ENCODE measurements at places on chromosomes 7 and 10.

DNA sequence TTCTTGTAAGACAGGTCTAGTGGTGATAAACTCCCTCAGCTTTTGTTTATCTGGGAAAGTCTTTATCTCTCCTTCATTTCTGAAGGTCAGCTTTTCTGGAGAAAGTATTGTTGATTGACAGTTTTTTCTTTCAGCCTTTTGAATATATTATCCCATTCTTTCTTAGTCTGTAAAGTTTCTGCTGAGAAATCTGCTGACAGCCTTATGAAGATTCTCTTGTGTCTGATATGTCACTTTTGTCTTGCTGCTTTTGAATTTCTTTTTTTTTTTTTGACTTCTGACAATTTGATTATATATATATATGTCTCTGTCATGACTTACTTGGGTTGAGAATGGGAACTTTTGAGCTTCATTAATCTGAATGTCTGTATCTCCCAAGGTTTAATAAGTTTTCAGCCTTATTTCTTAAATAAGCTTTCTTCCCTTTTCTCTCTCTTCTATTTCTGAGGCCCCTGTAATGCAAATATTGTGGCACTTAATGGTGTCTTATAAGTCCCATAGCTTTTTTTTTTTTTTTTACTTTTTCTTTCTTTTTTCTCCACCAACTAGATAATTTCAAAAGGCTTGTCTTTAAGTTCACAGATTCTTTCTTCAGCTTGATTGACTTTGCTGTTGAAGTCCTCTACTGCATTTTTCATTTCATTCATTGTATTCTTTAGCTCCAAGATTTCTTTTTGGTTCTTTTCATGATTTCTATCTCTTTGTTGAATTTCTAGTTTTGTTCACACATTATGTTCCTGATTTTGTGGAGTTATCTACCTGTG is 81.4 kb upstream of the IL6 start:
- no peak for DNase-seq

GRCh38 chr7:148623586-148624282 is 33.2 kb downstream of the C7orf33 start:
- DNase-seq, result peak; percentile 81

DNA sequence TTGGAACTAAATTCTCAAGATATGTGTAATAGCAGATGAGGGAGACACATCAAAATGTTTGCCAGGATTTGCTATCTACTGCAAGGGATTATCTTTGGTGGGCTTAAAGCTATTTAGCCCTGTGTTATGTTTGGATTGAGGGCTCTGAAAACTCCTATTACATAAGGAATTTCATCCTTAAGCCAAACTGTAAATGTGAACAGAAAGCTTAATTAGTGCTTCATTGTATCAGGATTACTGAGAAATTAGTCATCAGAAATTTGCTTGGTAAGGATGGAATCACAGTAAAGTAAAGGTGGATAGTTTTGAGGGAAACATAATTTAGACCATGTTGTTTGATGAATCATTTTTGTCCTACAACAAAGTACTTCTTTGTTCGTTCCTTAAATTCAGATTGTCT is 8.3 kb downstream of the ANKRD7 start:
- peak; percentile 17 for DNase-seq

GRCh38 chr10:25952857-25953256 is 18.8 kb downstream of the MYO3A start:
- no peak for DNase-seq

- DNase-seq, result no peak
Measured at GRCh38 chr10:126101736-126102135, 205.4 kb downstream of the FANK1 start.

- no peak for DNase-seq
Measured at GRCh38 chr10:47039562-47039913, 128.3 kb downstream of the PTPN20 start.

- DNase-seq, result peak; percentile 24
Measured at GRCh38 chr10:74150204-74150989, at the start of gene AP3M1. TSS of gene AP3M1 (minus strand) at chr10:74150828. CDS start at chr10:74138379, 12,449 bp downstream.

GRCh38 chr10:114367351-114368056 is 36.8 kb downstream of the AFAP1L2 start:
- DNase-seq, result peak; percentile 79

DNA sequence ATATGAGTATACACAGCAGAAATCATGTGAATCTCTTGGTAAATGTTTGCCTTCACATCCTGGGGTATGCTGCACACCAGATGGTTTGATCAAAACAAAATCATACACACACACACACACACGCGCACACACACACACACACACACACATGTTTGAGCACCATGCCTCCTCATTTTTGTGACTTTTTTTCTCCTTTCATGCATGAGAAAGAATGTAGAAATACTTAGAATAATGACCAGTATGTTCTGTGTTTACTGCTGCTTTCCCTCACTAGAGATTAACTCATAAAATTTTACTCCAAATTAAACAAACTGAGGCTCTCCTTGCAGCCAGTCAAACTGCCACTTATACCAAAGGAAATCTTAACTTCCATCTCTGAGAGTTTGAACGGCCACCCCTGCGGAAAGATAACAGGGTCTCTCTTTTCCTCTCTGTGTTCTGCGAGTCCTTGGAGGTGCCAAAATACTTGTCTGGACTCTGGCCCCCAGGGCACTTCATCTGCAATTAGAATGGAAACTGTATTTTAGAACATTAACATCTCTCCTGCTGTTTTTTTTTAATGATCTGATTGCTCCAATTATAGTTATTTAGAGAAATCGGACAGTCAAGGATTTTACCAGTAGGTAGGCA is 320.8 kb upstream of the NFE2L3 start:
- DNase-seq, result no peak

- no peak for DNase-seq
Measured at GRCh38 chr7:112162784-112163506, 43.3 kb downstream of the DOCK4 start.

DNA sequence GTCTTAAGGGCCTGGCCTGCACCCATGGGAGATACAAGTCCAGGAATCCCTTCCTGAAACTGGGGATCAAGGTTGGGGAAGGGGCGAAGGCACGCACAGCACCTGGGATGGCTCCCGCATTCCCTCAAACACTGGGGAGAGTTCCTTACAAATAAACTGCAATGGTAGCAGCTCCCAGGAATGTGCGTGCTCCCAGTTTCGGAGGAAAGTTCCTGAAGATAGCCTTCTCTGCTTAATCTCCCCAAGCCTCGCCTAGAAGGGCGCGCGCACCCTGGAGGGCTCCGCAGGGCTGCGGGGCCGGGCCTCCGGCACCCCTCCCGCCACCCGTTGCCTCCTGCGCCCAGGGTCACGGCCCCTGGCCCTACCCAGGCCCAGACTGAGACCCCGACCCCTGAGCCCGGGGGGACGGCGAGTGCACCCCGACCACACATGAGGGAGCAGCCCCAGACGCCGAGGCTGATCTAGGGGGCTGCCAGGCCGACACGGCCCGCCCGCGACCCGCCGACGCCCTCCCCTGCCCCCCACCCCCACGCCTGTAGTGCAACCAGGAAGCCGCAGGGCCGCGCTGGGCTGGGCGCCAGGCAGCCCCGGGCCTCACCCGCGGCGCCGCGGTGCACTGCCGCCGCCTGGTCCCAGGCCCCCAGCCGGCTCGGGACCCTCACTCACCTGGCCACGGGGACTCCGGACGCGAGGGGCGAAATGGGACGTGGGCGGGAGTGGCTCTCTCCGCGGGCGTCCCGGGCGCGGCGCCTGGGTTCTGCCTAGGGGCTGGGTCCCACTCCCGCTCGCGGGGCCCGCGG is 460 bp downstream of the ANXA11 start:
- no peak for DNase-seq

DNA sequence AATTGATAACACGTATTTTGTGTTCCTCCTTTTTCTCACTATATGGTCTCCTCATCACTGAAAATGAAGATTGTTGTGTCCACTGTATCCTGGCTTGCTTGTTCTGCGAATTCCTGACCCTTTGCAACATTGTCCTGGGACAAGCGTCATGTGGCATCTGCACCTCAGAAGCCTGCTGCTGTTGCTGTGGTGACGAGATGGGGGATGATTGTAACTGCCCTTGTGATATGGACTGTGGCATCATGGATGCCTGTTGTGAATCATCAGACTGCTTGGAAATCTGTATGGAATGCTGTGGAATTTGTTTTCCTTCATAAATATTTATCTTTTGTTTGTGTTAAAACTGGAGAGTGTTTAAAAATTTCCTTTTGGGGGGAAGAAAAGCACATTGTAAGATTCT is 93.7 kb downstream of the MDFIC start:
- peak; percentile 88 for DNase-seq

DNA sequence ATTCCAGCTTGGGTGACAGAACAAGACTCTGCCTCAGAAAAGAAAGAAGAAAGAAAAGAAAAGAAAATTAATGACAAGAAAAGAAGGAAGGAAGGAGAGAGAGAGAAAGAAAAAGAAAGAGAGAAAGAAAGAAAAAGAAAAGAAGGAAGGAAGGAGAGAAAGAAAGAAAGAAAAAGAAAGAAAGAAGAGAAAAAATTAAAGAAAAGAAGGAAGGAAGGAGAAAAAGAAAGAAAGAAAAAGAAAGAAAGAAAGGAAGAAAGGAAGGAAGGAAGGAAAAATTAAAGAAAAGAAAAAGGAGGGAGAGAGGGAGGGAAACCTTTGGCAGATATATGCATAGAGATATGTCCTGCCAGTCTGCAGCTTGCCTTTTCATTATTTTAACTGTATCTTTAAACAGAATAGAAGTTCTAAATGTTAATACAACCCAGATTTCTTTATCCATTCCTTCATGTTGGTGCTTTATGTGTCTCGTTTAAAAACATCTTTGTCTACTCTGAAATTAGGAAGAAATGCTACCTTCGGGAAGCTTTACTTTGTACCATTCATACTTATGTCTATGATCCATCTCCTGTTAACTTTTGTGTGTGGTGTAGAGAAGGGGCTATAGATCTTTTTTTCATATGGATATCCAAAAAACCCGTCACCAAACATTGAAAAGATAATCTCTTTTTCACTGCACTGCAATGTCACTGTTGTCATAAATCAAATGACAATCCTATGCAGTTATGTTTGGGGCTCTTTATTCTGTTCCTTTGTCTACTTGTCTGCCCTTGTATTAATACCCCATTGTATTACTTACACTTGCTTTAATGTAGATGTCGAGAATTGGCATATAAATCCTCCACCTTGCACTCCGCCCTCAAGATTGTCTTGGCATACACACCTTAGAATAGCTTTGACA is 70.8 kb downstream of the VSTM4 start:
- no peak for DNase-seq

DNA sequence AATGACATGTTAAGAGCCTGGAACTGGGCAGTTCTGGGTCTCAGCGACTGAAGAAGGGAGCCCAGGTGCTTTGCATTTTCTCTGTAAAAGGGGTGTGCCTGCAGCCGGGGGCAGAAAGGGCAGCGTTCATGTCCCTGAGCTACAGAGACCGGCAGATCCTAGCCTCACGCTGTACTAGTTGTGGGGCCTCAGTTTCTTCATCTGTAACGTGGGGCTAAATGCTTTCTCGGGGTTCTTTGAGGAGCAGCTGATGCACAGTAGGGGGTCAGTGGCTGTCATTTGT is 79.6 kb downstream of the NEURL1 start:
- DNase-seq, result no peak

GRCh38 chr10:103685880-103686669 is 169.3 kb downstream of the SH3PXD2A start:
- peak; percentile 93 for DNase-seq

GRCh38 chr7:85074-85882 is 107.1 kb upstream of the FAM20C start:
- DNase-seq, result peak; percentile 69

DNA sequence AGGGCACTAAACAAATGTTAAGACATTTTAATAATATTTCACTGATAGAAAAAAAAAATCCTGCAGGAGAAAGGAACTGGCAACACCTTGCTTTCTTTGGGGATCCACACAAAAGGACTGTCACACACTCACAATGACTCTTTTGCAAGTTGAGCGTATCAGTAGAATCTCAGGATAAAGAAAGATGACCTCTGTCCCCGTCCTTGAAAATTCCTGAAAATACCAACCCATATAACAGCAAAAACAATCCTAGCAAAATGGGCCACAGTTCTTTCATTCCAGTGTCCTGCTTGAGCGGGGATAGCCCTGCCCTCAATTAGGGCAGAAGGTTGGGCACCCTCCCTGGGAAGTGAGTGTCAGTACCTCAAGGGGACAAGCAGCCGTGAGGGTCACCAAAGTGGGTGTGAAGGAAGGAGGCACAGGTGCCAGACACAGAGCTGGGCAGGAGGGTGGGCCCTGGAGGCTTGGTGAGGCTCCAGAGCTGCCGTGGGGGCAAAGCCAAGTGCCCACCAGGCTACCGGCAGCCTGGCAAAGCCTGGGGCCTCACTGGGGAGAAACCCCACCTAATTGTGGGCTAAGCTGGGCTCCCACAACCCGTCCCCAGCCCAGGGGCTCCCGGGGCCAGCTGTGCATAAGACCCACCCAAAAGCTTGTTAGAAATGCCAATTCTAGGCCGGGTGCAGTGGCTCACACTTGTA is 2.8 kb downstream of the WDR86 start:
- no peak for DNase-seq

- DNase-seq, result no peak
Measured at GRCh38 chr7:71326595-71326994, 194.7 kb downstream of the GALNT17 start.

- no peak for DNase-seq
Measured at GRCh38 chr10:81127931-81128330, 590.2 kb downstream of the SH2D4B start.

- peak; percentile 16 for DNase-seq
Measured at GRCh38 chr7:126791306-126791705, 461.4 kb downstream of the GRM8 start.

DNA sequence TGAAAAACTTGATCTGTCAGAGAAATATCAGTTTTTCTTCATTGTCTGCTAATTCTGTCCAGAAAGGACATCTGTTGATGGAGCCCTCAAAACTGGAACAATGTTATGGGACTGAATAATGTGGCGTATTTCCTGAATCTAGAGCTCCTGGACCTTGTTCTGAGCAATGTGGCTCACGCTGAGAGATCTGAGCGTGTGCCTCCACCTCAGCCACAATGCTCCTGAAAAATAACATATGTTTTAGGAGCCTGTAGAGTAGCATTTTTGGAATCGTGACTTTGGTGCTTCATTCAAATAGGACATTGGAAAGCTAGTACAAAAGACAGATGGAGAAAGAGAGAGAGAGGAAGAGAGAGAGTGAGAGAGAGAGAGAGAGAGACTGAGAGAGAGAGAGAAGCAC is 110.3 kb downstream of the BMPER start:
- no peak for DNase-seq

- DNase-seq, result peak; percentile 85
Measured at GRCh38 chr10:101453791-101454718, 100.1 kb downstream of the BTRC start.

DNA sequence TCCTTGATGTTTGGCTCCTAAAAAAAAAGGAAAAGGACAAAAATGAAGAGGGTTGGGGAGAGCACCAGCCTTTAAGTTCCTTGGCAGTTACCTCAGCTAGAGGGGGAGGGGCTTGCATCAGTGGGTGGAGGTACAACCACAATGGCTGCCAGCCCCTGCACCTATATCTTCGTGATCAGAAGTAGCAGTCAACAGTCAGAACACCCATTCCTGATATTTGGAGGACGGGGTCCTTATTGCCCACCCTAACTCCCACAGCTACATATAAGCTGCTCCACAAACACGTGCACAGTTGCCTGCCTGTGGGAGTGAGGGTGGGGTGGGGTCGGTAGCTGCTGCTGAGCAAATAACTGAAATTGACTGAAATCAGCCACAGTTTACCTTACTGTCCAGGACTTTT is 26.2 kb downstream of the C1GALT1 start:
- no peak for DNase-seq
